ENCODE measurements at places on chromosomes 16 and 17.

DNA sequence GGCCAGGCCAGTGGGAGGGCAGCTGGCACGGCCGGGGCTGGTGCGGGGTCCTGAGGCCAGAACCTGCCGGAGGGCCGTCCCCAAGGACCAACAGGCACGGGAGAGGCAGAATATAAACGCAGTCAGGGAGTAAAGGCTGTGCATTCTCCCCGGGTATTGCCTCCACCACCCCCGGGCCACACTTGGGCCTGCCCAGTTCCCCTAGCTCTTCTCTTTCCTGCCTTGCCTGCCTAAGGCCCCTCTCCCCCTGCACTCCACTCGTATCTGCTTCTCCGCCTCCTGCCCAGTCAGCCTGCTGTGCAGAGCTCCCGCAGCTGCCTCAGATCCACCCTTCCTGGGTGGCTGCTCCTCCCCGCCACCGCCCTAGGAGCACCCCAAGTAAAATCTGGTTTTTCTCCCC, 5.0 kb upstream of the RPH3AL start:
- DNase-seq: no peak

- DNase-seq: peak; percentile 52
Observed at GRCh38 chr17:18141210-18141803, 32.8 kb downstream of the MYO15A start.

DNA sequence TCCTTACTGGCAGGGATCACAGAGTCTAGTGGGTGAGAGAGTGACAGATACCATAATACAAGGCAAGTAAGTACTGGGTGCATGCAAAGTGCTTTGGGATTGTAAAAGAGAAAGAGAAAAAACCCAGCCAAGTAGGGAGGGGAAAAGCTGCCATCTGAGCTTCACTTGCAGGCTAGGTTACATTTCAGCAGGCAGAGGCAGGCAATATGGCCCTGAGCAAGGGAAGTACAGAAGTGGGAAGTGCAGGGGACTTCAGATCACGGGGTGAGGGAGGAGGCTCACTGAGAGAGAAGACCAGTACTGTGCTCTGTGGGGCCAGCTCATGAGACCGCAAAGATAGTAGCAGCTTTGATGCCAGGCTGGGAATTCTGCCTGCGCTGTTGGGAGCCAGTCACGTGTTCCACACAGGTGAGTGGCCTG, 230.6 kb downstream of the MSI2 start:
- DNase-seq: no peak

DNA sequence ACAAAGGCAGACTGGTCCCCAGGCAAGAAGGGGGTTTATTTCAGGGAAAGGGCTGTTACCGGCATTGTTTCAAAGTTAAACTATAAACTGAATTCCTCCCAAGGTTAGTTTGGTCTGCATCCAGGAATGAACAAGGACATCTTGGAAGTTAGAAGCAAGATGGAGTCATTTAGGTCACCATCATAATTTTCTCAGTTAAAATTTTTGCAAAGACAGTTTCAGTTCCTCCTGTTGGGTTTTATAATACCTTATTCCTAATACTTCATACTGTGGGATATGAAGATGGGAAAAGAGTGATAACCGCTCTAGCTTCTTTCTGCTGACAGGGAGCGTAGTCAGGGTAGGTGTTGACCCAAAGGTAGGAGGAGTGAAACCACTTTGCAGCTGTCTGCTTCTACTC, 24.8 kb downstream of the PMM2 start:
- DNase-seq: no peak

DNA sequence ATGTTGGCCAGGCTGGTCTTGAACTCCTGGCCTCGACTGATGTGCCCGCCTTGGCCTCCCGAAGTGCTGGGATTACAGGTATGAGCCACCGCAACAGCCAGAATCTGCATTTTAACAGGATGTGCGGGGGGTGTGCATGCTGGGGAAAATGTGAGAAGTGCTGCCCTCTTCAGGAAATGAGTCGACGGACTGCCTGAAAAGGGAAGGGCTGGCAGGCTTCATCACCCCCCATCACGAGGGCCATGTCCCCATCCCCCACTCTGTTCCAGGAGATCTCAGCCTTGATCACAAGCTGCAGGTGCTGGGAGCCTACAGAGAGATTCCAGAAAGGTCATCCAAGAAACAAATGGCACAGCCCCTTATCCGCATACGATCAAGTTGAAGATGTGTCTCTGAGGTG, 195.3 kb upstream of the RPL38 start:
- DNase-seq: no peak

GRCh38 chr16:22270525-22270924, 26.7 kb upstream of the POLR3E start:
- peak; percentile 13 for DNase-seq

- DNase-seq: no peak
Observed at GRCh38 chr16:65323655-65324237, 201.9 kb upstream of the CDH11 start.

DNA sequence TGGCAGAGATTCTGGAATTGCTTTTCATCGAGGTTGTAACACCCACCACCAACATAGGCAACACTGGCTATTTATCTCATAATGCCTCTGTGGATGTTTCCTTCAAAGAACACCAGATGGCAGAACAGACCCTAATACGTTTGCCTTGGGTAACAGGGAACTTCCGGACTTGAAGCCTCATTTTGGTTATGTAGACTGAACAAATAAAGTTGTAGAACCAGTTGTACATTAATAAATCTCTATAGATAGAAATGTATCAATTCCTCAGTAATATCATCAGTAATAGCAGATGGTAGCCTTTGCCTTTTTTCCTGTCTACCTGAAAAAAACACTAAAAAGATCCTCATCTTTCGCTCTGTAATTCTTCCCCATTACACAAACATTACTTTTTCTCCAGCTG, 25.9 kb upstream of the APOH start:
- DNase-seq: peak; percentile 78

- no peak for DNase-seq
Observed at GRCh38 chr16:1645914-1646525, 32.1 kb upstream of the JPT2 start.

GRCh38 chr16:85582229-85582991, 30.7 kb upstream of the GSE1 start:
- DNase-seq: peak; percentile 53

- no peak for DNase-seq
Observed at GRCh38 chr16:2026461-2027023, at the start of gene NHERF2. TSS of gene NHERF2 (plus strand) at chr16:2026902. CDS start at chr16:2027006, 104 bp downstream.

- peak; percentile 40 for DNase-seq
Observed at GRCh38 chr17:38881600-38882191, 11.8 kb downstream of the LASP1 start.

DNA sequence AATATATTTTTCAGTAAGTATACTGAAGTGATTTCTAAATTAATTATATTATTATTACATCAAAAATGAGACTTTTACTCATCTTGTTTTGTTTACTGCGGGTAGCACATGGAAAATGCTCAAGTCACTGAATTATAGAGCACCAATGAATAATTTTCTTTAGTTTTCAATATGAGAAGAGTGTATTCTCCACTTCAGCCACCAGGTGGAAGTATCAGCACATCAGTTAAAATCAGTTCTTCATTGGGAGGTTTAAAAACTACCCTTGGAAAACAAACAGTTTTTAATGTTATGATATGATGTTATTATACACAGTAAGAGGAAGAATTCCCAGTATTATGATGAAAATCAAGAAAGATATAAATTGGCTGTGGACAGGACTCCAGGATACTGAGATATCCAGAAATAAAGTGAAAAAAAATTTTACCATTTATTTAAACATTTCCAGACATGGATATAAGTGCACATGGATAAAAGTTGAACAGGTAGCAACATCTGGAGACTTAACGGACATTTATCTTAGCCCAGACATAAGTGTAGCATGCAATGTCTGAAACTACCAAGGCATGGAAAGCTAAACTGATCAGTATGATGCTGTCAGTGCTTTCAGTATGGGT, 467.3 kb downstream of the KCNJ2 start:
- peak; percentile 42 for DNase-seq

DNA sequence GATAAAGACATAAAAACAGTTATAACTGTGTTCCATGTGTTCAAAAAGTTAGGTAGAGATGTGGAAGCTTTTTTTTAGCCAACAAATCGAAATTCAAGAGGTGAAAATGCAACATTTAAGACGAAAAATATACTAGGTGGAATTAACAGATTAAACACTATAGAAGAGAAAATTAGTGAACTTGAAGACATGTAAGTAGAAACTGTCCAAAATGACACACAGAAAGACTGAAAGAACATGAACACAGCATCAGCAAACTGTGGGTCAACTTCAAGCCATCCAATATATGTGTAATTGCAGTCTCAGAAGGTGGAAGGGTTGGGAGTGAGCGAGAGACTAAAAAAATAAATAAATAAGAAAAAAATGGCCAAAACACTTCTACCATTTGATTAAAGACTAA, 9.3 kb downstream of the FAM83G start:
- DNase-seq: no peak

GRCh38 chr17:40416671-40417070, 1.0 kb downstream of the TOP2A start:
- no peak for DNase-seq

- DNase-seq: peak; percentile 60
Observed at GRCh38 chr16:50742576-50743200, 802 bp downstream of the CYLD start.

- peak; percentile 17 for DNase-seq
Observed at GRCh38 chr17:45261577-45262515, at the start of gene SPATA32. TSS of gene SPATA32 (minus strand) at chr17:45262094. CDS start at chr17:45262016, 78 bp downstream.

GRCh38 chr16:17101646-17102045, 369.1 kb downstream of the XYLT1 start:
- no peak for DNase-seq

- no peak for DNase-seq
Observed at GRCh38 chr17:68222606-68223005, 25.2 kb upstream of the AMZ2 start.

Data from AG10803 (cell line).